Iris pigment epithelial cell (primary cell): ENCODE measurements at places on chromosomes 6 and 20.

- DNase-seq, result peak; percentile 99
Observed at GRCh38 chr20:51631011-51631950, 88.8 kb upstream of the NFATC2 start.

DNA sequence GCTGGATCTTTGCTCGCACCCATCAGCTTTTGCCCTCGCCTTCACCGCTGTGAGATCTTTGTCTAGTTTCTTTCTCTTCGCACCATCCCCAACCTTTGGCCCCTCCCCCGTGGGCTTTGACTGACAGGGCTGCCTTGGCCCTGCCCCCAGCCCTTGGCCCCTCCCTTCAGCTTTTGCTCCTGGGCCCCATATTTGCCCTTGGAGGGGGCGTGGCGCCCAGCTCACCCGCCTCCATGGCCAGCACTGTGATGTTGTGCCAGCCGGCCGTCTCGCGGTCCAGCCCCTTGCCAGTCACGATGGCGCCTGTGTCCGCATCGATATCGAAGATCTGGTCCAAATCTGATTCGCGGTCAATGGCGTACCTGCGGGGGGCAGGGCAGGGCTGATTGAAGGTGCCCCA is 81.1 kb downstream of the CD40 start:
- DNase-seq, result no peak

GRCh38 chr6:17156966-17157365 is 55.1 kb downstream of the STMND1 start:
- no peak for DNase-seq

- DNase-seq, result no peak
Observed at GRCh38 chr6:168042426-168043192, 36.4 kb downstream of the FRMD1 start.

GRCh38 chr6:19934996-19935591 is 97.9 kb downstream of the ID4 start:
- DNase-seq, result no peak

GRCh38 chr6:11043961-11044711 is at the start of gene ELOVL2:
TSS of gene ELOVL2 (minus strand) at chr6:11044305. CDS start at chr6:11044230, 75 bp downstream.
- DNase-seq, result peak; percentile 28

- no peak for DNase-seq
Observed at GRCh38 chr20:24934101-24934661, 14.9 kb upstream of the CST7 start.

DNA sequence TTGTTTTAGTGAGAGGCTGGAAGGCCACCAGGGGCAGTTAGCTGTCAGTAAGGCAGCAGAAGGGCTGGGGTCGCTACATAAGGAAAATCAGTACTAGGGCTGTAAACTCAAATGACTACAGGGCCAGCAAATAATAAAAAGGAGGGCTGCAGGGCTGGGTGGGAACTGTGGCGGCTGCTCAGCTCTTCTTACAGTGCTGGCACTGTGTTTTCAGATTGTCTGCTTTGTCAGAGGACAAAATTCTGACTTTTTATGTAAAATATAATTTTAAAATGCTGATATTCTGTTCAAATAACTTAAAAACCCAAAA is 23.2 kb downstream of the HLA-A start:
- no peak for DNase-seq

DNA sequence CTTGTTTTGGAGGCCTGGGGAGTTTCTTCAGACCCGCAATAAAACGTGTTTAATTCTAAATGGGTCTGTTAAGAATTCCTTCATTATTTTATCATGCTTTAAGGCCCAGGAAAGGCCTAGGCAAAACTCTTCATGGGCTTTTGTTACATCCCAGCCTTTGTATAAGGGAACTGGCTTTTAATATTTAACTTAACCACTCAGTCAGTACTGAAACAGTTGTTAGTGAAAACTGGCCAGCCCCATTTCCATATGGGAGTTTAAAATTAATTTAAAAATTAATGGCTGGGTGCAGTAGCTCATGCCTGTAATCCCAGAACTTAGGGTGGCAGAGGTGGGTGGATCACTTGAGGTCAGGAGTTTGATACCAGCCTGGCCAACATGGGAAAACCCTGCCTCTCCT is 213.2 kb upstream of the FKBP1C start:
- no peak for DNase-seq

DNA sequence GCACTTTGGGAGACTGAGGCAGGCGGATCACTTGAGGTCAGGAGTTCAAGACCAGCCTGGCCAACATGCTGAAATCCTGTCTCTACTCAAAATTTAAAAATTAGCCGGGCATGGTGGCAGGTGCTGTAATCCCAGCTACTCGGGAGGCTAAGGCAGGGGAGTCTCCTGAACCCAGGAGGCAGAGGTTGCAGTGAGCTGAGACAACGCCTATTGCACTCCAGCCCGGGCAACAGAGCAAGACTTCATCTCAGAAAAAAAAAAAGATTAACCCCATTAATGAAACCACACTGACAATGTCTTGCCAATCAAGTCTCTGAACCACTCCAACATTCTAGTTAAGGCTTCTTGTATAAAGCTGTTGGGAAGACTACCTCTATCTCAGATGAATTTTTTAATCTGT is 4.0 kb downstream of the PREP start:
- no peak for DNase-seq

DNA sequence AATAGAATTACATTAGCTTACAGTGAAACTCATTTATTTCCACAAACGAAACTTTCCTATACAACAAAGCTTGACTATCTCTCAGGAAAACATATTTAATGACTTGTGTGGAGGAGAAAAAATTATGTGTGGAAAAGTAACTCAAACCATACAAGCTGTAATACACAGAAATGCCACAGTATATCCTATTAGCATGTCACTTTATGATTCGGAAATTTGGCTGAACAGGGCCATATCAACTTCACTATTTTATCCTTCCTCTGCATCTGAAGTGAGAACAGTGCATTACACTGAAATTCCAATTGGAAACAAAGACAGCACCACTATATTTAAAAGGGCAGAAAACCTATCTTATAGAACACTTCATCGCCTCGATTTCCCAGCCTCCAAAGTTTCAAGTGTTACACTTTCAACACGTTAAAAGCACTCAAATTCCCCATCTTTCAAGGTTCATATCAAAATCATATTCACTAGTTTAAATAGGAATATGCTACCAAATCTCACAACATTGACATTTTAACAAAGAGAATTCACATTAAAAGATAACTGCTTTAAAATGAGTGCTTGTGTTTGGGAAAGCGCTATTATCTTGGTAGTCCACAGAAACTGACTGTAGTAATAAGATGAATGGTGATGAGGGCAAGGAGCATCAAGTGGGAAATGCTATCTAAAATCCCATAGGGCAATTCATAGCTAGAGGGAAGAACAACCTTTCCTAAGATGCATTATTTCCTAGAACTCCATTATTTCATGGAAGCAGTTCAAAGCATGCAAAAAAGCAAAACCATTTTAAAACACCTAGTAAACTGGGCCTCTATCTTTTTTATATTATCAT is 1.8 kb downstream of the REV3L start:
- DNase-seq, result no peak

DNA sequence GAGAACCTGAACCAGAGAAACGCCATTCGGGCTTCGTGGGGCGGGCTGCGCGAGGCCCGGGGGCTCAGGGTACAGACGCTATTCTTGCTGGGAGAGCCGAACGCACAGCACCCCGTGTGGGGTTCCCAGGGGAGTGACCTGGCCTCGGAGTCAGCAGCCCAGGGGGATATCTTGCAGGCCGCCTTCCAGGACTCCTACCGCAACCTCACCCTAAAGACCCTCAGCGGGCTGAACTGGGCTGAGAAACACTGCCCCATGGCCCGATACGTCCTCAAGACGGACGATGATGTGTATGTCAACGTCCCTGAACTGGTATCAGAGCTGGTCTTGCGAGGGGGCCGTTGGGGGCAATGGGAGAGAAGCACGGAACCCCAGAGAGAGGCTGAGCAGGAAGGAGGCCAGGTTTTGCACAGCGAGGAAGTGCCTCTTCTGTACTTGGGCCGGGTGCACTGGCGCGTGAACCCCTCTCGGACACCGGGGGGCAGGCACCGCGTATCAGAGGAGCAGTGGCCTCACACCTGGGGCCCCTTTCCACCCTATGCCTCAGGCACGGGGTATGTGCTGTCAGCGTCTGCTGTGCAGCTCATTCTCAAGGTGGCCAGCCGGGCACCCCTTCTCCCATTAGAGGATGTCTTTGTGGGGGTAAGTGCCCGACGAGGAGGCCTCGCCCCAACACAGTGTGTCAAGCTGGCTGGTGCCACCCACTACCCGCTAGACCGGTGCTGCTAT is 904 bp downstream of the B3GALT4 start:
- DNase-seq, result no peak

GRCh38 chr6:36147294-36147693 is 17.0 kb downstream of the MAPK13 start:
- DNase-seq, result no peak

DNA sequence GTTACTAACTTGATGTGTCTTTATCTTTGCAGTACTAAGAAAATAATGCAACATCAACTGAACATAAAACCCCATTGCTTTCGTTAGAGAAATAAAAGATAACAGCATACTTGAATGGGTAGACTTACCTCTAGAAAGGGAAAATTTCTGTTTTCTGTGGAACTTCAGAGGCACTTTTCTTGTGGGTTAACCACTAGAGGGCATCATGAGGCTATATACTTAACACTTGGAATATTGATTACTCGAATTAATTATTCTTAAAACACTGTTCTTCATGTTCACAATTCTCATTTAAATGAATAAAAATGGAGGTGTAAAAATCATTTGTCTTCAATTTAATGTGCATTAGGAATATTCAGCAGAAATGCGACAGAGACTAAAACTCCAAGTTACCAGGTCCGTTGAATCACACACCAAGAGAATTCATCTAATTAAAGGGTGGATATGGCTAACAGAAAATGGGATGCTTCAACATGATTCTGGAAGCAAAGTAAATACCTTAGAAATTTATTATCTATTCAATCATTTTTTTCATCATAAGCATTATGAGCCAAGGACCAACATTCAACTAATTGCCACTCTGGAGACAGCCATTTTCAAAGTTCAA is 330.8 kb upstream of the PREP start:
- DNase-seq, result peak; percentile 43

DNA sequence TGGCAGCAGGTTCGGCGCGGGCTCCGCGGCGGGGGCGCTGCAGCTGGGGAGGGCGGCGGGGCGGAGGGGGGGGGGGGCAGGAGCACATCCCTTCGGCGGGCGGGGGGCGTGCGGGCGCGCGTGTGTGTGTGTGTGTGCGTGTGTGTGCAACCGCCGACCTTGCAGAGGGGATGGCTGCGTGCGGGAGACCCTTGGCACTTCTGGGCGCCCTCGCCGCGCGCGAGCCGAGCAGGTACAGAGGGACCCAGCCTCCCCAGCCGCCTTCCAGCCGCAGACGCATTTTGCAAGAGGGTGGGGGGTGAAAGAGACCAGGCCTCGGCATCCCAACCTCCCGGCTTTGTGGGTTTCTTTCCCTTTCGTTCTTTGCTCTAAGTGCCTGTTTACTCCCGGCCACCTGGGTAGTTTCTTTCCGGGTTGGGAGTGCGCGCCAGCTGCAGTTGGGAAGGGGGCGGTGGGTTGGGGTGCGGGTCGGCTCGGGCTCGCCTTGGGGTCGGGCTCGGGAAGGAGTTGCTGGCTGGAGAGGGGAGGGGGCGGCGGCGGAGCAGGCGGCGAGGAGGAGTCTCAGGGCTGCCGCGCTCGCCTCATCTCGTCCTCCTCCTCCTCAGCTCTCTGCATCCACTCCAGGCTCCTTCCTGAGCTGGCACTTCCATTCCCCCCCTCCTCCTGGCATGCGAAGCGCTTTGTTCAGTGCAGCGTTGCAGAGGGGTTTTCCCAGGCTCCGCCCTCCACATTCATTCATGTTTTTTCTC is 620 bp downstream of the HIVEP1 start:
- DNase-seq, result peak; percentile 93

GRCh38 chr6:72739368-72739779 is 117.5 kb downstream of the KCNQ5 start:
- no peak for DNase-seq

DNA sequence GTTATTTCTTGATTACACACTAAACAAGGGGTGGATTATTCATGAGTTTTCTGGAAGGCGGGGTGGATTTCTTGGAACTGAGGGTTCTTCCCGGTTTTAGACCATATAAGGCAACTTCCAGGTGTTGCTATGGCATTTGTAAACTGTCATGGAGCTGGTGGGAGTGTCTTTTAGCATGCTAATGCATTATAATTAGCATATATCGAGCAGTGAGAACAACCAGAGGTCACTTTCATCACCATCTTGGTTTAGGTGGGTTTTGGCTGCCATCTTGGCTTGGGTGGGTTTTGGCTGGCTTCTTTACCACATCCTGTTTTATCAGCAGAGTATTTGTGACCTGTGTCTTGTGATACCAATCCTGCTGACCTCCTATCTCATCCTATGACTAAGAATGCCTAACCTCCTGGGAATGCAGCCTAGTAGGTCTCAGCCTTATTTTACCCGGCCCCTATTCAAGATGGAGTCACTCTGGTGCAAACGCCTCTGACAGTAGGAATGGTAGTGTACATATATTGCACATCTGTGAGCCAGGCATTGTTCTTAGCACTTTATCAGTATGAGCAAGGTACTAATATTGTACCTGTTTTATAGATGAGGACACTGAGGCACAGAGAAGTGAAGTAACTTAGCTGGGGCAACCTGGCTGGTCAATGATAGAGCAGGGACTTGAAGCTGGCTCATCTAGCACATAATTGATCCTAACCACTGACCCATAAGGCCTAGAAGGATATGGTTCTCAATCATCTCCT is 203.7 kb downstream of the NFATC2 start:
- DNase-seq, result peak; percentile 96

DNA sequence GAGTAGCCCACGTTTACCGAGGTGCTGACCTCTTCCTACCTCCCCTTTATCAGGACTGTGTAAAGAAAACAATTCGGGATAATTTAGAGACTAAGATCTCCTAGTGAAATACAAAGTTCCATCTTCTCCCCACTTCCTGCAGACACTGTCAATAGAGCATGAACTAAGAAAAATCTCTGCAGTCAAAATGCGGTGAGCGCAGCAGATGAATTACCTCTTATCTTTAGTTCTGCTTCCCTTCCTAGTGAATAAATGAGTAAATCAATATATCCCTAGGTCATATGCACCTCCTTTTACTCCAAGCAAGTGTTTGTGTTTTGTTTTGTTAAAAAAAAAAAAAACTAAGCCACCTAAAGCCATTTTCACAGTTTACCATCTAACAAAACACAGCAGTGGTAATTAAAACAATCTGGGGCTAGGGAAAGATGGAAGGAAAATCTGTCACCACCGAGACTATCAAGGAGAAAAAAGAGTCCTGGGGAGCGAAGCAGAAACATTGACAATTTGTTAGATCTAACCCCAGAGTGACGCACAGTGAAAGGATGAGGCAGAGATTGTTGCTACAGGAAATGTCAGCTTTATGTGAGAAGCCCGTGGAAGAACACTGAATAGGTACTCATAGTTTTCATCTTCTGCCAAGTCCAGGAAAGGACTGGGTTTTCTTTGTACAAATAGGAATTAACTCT is 159.4 kb upstream of the SPTLC3 start:
- no peak for DNase-seq

GRCh38 chr6:113365191-113365590 is 492.0 kb upstream of the MARCKS start:
- DNase-seq, result peak; percentile 51

GRCh38 chr6:138722425-138723371 is 50.9 kb upstream of the CCDC28A start:
- peak; percentile 95 for DNase-seq

GRCh38 chr6:169648617-169649016 is 53.2 kb downstream of the WDR27 start:
- DNase-seq, result no peak
